ENCODE measurements at places on chromosomes 7 and 10.
A peak's percentile ranks its signal among the peaks of the same experiment; 100 is the strongest.

DNA sequence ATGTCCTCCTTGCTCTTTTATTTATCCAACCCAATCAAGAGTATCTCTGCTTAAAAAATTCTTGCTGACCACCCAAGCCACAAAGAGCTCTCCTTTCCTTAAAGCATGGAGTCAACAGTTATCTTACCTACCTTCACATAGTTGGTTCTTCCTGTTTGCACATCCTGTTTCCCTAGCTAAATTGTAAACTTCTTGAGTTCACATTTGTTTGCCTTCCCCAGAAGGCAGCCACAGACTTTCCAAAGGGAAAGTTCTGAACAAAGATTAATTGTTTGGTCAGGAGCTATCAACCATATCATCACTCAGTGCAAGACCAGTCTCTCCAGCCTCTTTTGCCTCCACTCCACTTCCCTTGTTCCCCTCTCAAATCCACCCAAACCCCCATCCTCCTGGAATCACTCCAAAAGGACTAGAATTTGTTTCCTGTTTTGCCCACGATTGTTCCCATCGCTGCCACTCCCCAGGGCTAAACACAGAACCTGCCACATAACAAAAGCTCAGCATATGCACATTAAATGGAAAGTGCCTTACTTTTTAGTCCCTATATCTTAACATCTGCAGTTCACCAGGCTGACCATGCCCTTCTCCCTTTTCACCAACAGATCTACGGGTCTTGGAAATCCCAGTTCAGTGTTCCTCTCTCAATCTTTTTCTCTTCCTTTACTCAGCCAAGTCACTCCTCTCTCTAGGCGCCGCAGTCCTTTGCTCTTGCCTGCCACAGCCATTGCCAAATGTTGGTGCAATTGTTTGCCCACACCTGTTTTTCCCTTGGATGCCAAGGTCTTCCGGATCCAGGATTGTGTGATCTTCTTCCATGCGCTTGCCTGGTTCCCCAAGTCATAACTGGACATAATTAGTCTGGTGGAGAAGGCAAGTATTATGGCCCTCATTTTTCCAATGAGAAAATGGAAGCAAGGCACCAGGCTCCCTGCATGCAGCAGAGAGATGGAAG, 265.5 kb downstream of the KCNMA1 start:
- no peak for DNase-seq

GRCh38 chr7:41886262-41886900, 183.5 kb upstream of the INHBA start:
- DNase-seq, result peak; percentile 68

DNA sequence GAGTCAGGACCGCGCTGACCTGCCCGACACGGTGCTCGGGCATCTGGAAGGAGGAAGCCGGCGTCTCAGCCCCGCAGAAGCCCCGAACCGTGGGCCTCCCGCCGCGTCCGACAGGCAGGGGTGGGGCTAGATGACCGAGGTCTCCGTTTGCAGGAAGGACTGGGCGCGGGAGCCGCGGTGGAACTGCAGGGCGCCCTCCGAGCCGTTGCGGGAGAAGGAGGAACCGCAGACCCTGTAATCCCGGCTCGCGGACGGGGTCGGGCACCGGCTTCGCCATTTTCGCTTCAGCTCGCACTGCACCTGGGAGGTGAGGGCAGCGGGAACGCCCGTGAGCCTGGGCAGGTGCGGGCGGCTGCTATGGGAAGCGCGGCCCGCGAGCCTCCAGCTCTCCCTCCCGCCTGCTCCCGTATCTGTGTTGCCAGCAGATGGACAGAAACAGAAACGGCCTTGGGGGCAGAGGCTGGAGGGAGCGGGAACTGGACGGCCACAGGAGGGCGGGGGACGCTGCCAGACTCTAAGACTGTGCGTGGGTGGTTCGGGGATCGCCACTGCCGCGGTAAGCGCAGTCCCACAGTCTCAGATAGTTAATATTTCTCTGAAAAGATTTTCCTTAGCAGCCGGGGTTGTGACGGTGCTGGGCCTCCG, 114.1 kb downstream of the VIPR2 start:
- DNase-seq, result no peak

DNA sequence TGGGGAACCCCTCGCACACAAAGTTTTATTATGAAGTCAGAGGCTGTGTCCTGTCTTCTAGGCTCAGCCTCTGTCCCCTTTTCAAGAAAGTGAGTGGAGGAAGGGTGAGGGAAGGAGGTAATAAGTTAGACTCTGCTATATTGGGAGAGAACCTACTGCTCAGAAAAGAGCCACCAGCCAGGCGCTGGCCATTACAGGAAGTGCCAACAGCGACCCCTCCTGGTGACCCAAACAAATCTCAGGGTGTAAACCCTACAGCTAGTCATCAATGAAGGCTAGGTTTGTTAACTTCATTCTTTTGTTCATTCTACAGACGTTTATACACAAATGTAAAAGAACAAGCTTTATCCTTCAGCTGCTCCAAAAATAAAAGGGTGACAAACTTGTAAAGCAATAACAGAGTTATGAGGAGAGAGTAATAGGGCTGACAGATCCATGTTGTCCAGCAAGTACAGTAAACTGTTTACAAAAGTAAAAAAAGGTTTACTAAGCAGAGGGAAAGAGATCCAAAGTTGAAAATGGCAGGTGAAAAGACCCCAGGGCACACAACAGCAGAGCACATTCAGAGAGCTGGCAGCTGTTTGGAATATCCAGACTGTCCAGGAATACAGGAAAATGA, 82.7 kb downstream of the FAM204A start:
- no peak for DNase-seq

- DNase-seq, result no peak
These were observed 166.8 kb upstream of the GLI3 start for GRCh38 chr7:42403831-42404230.

DNA sequence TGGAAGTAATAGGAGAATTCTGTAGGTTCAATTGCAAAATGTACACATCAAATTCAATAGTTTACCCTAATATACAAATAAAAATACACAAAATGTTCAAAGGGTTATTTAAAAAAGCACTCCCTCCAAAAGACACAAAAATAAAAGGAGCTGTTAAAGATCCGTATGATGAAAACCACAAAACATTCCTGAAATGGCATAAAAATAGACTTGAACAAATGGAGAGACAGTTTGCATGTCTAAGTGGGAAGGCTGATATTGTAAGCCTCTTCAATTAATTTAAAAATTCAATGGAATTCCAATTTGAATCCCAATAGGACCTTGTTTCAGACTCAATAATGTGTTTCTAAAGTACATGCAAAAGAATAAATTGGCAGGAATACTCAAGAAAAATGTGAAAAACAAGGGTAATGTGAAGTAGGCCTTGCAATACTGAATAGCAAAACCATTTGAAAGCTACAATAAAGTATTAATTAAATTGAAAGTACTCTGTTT, 38.0 kb upstream of the INSYN2A start:
- DNase-seq, result no peak

DNA sequence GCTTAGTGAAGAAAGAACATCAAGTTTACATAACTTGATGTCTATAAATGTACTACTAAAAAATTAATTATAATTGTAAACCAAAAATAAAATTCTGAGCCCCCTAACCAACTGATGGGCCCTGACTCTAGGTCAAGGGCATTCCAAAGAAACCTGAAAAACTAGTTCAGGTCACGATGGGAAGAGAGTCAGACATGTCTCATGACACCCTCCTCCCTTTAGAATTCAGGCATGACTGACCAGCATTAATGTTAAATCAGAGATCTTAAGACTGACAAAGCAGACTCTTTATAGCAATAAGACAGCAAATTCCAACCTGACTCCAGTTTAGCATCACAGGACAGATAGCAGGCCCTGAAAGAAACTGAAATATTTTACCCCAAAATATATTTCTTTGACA, 21.6 kb upstream of the OTUD1 start:
- DNase-seq, result no peak

- DNase-seq, result no peak
These were observed 69.0 kb downstream of the VIPR2 start for GRCh38 chr7:159075563-159076238.

DNA sequence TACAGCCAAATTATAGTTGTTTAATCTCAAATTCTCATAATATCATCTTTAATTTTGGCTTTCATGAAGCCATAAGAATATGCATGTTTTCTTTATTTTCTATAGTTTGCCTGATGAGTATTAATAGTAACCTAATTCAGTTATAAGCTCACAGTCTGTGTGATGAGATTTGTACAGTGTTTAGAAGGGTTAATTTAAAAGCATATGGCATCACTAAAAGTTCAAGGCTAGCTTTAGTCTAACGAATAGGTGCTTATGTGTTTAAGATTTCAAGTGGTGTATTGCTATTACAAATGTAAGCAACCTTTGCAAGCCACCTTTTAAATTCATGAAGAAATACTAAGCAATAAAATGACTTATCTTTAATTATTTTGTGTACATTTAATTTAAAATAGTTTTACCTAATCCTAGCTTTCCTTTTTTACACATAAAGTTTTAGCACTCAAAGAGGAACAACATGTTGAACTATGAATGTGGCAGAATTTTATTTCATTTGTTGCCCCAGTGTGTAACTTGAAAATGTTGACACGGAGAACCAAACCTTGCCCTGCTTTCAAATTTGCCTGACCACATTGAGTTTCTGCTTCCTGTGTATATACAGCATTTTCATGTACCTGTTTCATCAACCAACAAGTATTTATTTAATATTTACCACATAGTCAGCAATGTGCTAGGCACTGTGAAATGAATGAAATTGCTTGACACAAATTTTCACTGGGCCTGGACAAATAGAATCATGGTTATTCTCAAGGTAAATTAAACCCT, 41.5 kb downstream of the TET1 start:
- no peak for DNase-seq

- no peak for DNase-seq
These were observed 40.7 kb downstream of the ANK3 start for GRCh38 chr10:60348982-60349381.

GRCh38 chr10:98292971-98293370, 25.0 kb upstream of the LOXL4 start:
- DNase-seq, result no peak

DNA sequence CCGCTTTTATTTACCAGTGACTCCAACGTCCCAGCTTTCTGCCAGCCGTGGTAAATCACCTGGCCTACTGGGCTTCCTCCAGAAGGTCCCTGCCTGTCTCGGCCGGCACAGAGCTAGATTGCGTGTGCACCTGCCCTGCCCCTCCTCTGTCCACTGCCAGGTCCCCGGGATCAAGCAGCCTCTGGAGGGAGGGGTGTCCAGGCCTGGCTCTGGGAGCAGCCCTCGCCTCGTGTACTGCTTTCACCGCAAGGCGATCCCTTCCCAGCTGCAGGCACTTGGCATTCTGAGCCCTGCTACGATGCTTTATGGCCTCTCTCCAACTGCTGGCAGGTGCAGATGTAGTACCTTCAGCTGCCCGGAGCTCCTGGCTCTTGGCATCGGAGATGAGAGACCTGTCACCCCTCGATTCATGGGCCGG, 7.4 kb downstream of the SLC29A3 start:
- no peak for DNase-seq

GRCh38 chr7:150686030-150686631, 625 bp downstream of the GIMAP2 start:
- no peak for DNase-seq

GRCh38 chr10:84175436-84175835, 1.8 kb downstream of the GPR15LG start:
- no peak for DNase-seq

All from non-pigmented ciliary epithelial cell (primary cell).